ENCODE measurements at places on chromosomes 4 and X.
A peak's percentile ranks its signal among the peaks of the same experiment; 100 is the strongest.

GRCh38 chr4:102761296-102761701, 531 bp upstream of the MANBA start:
- no peak for DNase-seq

GRCh38 chrX:48945517-48946348, 11.7 kb downstream of the OTUD5 start:
- DNase-seq = no peak

GRCh38 chrX:65677954-65678469, 10.6 kb downstream of the MSN start:
- DNase-seq = peak; percentile 63

GRCh38 chrX:4930426-4930825, 1217.0 kb upstream of the PRKX start:
- DNase-seq = no peak

GRCh38 chrX:28126886-28127285, 145.6 kb upstream of the DCAF8L1 start:
- DNase-seq = no peak

DNA sequence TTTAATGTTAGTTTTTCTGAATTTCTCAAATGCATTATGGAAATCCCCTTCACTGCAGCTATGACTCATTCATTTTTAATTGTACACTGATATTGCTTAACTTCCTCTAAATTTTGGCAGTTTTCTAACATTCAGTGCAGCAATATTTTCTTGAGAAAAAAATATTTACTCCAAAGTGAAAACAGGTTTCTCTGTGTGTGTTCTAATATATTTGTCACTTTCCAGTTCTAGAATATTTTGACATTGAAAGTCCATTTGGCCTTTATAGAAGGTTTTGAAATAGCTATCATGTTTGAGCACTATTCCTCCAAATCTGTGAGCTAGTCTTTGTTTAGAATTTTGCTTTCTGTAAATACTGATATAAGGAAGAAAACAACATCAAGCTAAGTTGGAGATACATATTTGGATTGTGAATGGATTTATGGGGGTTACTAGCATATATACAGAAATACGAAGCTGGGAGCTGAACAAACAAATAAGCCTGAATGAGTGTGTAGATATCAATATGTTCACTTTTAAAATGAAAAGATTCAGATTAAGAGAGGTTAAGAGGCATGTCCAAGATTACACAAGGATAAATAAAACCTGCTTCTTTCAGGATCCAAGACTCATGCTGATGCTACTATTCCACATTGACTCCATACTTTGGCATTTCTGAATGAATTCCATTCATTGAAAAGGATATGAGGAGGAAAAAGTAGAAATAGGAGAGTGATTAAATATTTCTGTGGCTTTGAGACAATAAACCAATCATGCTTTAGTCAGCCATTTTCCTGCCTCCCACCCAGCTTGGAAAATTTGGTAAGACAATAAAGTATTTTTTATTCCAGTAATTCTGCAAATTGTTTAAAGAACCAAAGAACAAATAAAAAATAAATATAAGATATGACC, 57.3 kb upstream of the SLIT2 start:
- DNase-seq = peak; percentile 69

DNA sequence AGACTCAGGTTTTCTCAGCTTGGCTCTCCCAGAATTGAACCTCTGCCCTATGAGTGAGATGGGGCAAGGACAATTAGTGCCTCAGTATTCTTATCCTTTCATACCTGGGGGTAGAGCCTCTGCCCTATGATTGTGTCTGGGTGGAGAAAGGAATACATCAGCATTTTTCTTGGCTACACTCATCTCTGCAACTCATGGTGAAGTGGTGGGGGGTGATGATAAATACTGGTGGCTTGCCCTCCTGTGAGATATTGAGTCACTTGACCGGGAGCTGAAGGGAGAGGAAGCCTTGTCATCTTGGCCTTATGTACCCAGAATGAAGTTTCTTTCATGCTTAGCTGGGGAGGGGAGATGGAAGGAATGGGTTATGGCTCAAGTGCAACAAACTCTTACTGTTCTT, 71.3 kb upstream of the ENOX2 start:
- no peak for DNase-seq

DNA sequence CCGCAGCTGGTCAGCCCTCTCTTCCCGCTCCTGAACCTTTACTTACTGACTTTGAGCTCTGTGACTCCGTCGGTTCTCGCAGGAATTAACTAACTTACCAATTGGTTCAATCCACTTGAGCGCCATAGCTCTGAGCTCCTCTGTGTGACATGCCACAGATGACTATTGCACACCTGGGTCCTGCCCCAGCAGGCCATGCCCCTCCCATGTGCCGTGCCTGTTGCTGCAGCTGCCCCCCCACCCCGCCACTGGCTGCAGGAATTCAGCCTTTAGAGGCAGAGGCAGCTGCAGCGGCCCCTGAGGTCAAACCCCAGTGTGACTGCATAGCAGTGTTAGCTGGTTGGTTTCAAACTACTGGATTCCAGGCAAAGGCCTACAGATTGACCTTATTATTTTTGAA, 70.6 kb downstream of the MTMR1 start:
- DNase-seq = no peak

- no peak for DNase-seq
These were observed 405.0 kb downstream of the AFF2 start for GRCh38 chrX:148905400-148905799.

DNA sequence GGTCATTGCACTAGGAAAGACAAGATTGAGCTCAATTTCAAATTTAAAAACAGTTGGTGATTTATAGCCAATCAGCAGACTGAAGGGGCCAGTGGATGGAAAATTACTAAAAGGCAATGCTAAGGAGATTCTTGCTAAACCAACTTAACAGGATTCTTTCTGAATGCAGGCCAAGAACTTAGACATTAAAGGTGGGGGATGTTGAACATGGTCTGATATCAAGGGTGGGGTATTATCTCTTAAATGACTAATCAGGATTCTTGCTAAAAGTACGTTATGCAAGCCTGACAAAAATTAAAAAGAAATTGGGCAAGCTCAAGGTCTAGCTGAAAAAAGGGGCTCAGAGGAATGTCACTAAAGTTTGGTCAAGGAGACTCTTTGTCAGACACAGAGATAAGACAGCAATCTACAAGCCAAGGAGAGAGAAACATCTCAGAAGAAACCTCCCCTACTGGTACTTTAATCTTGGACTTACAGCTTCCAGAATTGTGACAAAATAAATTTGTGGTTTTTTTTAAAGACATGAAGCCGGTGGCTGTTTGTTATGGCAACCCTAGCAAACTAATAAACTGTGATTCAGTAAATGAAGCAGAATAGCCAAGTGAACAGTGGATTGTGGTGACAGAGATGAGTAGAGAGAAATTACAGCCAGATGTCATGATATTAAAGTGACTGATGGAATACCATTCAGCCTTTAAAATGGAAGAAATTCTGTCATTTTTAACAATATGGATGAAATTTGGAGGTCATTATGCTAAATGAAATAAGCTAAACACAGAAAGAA, 120.3 kb upstream of the KLHL4 start:
- no peak for DNase-seq

DNA sequence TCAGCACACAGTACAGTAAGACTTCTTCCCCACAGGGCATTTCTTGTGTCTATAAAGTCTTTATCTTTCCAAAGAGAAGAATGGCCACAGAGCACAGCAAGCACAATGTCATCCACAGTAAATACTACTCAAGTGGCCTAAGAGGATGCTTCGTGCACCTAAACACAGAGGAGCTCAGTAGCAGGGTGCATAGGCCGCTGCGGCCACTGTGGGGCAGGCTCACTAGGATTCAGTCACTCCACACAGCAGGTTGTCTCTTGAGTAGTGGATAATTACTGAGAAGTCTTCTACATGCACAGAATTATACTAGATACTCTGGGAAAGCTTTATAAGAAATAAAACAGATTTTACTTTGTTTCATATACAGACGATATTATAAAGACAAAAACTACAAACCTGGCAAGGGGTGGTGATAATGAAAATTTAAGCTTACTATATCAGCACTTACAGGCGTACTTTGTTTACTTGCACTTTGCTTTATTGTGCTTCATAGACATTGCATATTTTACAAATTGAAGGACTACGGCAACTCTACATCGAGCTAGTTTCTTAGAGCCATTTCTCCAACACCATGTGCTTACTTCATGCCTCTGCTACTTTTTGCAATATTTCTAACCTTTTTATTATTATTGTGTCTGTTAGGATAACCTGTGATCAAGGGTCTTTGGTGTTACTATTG, 78.5 kb downstream of the PRDM5 start:
- DNase-seq = no peak

GRCh38 chr4:74793757-74794381, 454 bp downstream of the BTC start:
- no peak for DNase-seq

- no peak for DNase-seq
These were observed 27.4 kb upstream of the MRFAP1 start for GRCh38 chr4:6612961-6613675.

- DNase-seq = no peak
These were observed 86.7 kb upstream of the WDR44 start for GRCh38 chrX:118259213-118259612.

- DNase-seq = no peak
These were observed 1.2 kb downstream of the UGDH start for GRCh38 chr4:39525822-39526690.

DNA sequence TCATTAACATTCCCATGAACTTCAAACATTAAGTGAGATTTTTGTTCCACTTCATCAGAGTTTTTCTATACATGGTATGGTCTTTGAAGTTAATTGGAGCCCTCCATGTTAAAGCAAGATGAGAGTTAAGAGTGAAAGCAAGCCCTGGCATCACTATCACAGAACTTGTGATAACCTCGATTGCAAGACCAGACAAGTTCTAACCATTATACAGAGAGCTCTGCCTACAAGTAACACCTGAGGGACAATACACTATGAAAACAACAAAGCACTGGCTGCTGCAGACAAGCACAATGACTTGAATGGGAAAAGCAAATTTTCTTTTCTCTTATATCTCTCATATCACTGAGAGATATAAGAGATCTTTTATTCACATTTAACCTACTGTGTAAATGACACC, 126.6 kb upstream of the GYPA start:
- DNase-seq = no peak

DNA sequence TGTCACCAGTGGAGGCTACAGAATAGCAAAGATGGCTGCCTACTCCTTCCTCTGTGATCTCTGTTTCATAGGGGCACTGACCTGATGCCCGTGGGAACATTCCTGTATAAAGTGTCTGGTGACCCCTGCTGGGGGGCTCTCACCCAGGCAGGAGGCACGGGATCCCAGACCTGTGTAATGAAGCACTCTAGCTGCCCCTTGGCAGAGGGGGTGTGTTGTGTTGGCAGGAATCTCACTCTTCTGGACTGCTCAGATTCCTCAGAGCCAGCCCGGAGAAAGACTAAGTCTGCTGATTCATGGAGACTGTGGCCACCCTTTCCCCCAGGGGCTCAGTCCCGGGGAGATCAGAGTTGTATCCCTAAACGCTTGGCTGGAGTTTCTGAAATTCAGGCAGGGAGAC, 648.3 kb downstream of the SPRY1 start:
- DNase-seq = no peak

DNA sequence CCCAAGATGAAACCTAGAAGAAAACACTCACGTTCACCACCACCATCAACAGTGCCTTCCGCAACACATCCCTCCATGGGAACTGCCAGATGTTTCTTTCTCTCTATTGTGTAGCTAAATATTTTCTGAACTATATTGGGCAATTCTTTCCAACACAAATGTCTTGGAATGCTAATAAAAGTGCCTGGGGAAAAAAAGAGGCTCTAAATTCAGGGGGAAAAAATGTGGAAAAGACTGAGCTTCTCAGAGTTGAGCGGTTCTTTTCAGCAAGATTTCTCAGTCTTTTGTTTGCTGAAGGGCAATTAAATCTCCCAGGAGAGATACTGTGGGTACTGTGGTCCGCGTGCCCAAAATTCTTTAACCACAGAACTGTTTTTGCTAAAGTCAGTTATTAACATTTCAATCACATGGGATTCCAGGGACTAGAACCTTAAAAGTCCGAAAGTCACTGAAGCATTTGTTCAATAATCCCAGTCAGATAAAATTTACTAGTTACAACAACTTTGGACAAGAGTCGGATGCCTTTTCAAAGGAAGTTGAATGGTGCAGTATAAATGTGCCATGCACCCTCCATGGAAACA, 51.9 kb upstream of the DHRSX start:
- DNase-seq = peak; percentile 94

- no peak for DNase-seq
These were observed 62.3 kb downstream of the IL1RAPL1 start for GRCh38 chrX:28649541-28649940.

DNA sequence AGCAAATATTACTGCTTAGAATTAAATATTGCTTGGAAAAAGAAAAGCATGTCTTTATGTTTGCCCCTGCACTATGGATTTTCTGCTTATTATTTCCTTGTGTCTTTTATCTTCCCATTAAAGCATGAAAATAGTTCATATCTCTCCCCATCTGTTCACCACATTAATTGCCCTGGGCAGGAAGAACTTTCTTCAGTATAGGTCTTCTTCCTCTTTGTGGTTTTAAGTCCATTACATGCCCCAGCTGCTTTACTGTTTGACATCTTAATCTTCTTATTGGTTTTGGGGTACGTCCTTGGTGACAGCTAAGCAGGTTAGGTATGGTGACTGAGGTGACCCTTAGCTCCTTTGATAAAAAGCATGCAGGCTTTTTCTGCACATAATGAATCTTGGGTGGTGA, 157.3 kb downstream of the AASDH start:
- DNase-seq = no peak

- no peak for DNase-seq
These were observed 50.8 kb upstream of the MND1 start for GRCh38 chr4:153293742-153294057.

GRCh38 chr4:158527516-158527915, 5.8 kb downstream of the RXFP1 start:
- DNase-seq = no peak

DNA sequence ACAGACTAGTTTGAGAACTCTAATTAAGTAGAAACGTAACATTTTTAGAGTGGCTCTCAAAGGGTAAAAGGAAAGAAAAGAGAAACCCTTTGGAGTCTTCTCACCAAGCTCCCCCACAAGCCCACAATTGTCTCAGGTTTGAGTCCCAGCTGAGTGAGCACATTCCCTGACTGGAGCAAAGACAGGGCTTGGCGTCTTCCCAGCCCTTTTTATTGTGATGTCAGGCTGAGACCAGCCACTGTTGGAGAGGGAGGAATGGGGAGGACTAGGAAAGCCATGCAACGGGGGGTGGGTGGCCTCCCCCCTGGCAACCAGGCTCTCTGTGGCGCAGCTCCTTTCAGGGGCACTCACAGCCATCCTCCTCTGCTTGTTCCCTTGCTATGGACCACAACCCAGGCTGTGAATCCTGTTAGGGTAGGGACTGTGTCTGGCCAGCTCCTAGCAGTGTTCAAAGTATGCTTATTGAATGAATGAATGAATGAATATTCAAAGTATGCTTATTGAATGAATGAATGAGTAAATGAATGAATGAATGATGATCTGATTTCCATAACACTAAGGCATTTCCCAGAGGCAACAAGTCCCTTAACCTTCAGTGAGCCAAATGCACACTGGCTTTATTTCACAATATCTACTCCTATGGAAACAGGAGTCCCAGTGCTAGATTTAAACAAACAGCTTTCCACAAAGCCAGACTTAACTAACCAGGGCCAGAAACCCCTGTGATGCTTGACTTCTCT, 413.3 kb downstream of the MID1IP1 start:
- no peak for DNase-seq

Measured in AG09309 (cell line).